ENCODE measurements at places on chromosomes 11 and 22.

- peaks cover 3% of the 10 kb centered on the region for H3K4me1 ChIP-seq
- DNase-seq: no peak
- no peak overlapping the region for H3K4me3 ChIP-seq
- peaks cover 9% of the 10 kb centered on the region for H3K36me3 ChIP-seq
Measured at GRCh38 chr11:108198833-108199232, 23.6 kb downstream of the NPAT start.

- H3K4me1 ChIP-seq: peaks cover 65% of the 10 kb centered on the region
- DNase-seq: no peak
- H3K27me3 ChIP-seq: no peaks in the 10 kb centered on the region
Measured at GRCh38 chr22:36358533-36359469, 29.0 kb downstream of the MYH9 start.

DNA sequence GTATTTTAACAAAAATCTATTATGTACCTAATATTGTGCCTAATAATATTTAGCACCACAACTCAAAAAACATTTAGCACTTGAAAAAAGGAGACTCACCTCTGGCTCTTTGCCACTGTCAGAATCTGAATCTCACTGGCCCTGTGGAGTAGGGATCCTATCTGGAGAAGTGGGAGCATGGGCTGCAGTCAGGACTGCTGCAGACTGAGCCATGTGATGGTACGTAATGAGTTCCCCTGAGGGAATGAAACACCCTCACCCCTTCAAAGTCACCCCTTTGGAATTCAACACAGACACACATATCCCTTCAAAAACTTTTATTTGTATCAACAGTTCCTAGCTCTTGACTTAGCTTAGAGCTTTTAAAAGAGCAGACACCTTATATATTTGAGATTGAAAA, 6.5 kb downstream of the PTPMT1 start:
- no peak overlapping the region for H3K4me3 ChIP-seq
- peak; percentile 85 for DNase-seq
- H3K27ac ChIP-seq: no peak overlapping the region
- peaks cover 28% of the 10 kb centered on the region for H3K36me3 ChIP-seq

DNA sequence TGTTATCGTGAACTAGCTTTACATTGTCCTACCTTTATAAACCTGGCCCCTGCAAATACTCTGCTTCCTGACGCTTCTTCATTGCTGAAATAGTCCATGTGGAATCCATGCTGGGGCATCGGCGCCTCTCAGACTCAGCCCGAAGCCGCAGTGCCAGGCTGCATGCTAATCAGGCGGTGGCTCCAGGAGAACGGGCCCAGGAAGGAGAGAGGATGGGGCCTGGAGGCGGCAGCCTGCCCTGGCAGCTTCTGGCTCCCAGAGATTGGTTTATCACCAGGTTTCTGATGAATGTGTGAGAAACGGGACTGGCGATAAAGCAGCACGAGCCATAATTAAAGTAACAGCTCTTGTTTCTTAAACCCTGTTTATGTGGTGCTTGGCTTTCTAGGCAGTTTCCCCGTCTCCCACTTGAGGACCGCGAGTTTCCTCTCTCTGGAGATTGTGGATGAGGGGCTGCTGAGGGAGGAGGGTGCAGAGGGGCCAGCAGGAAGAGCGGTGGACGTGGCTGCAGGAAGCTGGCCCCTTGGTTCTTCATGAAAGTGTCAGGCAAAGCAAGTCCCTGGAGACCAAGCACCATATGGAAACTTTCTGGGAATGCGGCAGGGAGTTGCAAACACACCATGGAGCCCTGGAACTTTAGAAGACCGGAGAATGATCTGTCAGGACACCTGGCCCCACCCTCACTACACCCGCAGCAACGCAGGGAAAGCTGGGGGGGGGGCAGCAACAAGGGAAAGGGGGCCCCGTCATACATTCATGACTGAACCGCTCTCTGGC, 93.4 kb downstream of the NTM start:
- H3K36me3 ChIP-seq: no peaks in the 10 kb centered on the region
- no peak overlapping the region for H3K27ac ChIP-seq
- DNase-seq: no peak
- peaks cover 3% of the 10 kb centered on the region for H3K27me3 ChIP-seq
- no peaks in the 10 kb centered on the region for H3K4me1 ChIP-seq

- peaks cover 3% of the 10 kb centered on the region for H3K27me3 ChIP-seq
- H3K36me3 ChIP-seq: no peaks in the 10 kb centered on the region
- H3K27ac ChIP-seq: peak overlapping the region; percentile 28
- H3K4me3 ChIP-seq: no peak overlapping the region
- peak; percentile 83 for DNase-seq
Measured at GRCh38 chr22:27476729-27477128, 324.8 kb downstream of the MN1 start.

- H3K27ac ChIP-seq: no peak overlapping the region
- H3K4me1 ChIP-seq: no peaks in the 10 kb centered on the region
- peaks cover 3% of the 10 kb centered on the region for H3K27me3 ChIP-seq
- no peaks in the 10 kb centered on the region for H3K36me3 ChIP-seq
Measured at GRCh38 chr11:8340296-8340695, 76.6 kb upstream of the LMO1 start.

DNA sequence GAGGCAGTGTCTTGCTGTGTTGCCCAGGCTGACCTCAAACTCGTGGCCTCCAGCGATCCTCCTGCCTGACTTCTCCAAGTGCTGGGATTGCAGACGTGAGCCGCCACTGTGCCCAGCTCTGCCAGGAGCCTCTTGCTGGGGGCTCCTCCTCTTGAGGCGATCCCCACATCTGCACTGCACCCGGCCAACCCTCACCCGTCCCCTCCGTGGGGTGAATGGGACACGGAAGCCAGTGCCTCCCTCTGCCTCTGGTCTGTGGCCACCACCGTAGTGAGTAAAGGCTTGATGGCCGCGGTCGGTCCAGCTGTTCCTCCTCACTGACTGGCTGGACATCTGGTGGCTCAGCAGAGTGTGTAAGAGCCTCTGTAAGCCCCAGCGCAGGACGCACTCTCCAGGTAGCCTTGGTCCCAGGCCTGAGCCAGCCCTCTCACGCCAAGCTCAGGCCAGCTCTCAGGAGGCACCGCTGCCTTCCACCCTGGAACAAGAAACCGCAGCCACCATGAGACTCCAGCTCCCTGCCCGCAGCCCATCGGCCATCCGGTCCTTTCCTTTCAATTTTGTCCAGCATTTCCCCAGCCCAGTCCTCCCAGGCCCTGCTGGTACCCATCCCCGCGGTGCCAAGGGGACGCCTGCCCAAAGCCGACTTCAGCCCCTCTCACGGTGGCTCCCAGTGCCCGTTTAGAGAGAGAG, 100.3 kb downstream of the BRD1 start:
- H3K4me3 ChIP-seq: no peak overlapping the region
- peaks cover 20% of the 10 kb centered on the region for H3K27me3 ChIP-seq
- H3K27ac ChIP-seq: no peak overlapping the region
- H3K4me1 ChIP-seq: no peaks in the 10 kb centered on the region
- no peaks in the 10 kb centered on the region for H3K36me3 ChIP-seq

DNA sequence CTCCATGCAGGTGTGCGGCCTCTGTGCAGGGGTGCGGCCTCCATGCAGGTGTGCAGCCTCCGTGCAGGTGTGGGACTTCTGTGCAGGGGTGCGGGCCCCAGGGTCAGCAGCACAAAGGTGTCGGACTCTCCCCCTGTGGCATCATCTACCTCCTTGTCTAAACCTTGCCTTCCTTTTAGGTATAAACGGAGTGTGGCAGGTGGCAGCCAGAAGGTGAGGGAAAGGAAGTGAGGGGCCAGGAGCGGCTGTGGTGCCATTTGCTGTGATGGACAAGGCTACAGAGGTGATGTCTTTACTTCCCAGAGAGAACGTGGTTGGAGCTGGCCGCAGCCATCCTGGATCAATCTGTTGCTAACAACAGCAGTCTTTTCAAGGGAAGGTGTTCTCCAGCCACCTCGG, 9.1 kb downstream of the GAL start:
- H3K4me1 ChIP-seq: no peaks in the 10 kb centered on the region
- DNase-seq: no peak
- H3K36me3 ChIP-seq: no peaks in the 10 kb centered on the region
- no peak overlapping the region for H3K27ac ChIP-seq

DNA sequence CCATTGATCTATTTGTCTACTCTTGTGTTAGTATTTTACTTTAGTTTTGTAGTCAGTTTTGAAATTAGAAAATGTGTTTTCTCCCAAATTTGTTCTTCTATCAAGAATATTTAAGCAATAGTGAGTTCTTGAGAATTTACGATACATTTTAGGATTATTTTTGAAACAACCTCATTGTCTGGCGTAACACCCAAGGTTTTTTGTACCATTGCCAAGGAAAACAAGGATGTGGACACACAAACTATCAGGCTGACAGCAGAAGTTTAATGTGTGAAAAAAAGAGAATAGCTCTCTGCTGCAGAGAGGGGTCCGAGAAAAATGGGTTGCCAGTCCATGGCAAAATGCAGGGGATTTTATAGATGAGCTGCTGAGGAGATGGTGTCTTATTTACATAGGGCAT, 865.1 kb upstream of the CNTN5 start:
- no peaks in the 10 kb centered on the region for H3K4me1 ChIP-seq
- no peak for DNase-seq
- no peaks in the 10 kb centered on the region for H3K27me3 ChIP-seq

DNA sequence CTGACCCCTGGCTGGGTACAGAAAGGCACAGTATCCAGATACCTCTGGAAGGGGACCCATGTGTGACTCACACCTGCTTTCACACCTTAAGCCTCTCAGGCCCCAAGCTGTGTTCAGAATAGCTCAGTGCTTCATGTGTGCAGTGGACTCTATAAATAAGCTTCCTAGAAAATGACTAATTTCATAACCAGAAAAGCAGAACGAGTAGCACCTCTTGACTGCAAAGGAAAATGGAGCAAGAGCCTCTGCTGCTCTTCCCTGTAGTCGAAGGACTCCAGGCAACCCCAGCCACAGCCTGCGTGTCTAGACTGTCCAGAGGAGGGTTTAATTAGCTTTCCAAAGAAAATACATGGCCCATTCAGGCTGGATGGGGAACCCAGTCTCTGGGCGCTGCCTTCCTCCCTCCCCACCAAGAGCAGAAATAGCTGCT, 23.1 kb downstream of the PTPN5 start:
- DNase-seq: no peak
- H3K27ac ChIP-seq: no peak overlapping the region
- H3K4me1 ChIP-seq: no peaks in the 10 kb centered on the region

DNA sequence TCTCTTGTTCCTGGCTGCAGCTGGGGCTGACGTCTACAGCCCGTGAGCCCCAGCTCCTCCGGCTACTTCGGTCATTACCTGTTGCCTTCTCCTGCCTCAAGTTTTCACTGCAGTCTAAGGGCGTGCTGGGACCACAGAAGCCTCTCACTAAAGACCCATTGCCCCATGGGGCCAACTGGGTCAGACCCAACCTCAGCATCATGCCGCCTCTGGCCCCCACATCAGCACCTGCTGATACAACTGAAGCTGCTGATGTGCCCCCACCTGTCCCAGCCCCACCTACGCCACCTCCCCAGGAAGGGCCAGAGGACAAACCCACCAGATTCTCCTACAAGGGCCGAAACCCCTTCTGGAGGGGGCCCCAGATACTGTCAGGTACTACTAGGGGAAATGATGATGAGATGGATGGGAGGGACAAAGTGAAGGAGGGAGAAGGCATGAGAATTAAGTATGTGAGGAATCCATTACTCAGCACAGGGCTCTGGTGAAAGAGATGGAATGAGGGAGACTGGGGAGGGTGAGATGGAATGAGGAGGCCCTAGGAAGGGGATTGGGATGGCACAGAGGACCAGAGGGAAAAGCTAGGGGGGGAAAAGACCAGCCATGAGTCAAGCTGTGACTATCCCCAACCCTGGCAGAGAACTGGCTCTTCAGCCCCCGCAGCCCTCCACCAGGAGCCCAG, 5.1 kb downstream of the C11orf42 start:
- peaks cover 10% of the 10 kb centered on the region for H3K4me1 ChIP-seq
- H3K27me3 ChIP-seq: no peaks in the 10 kb centered on the region
- H3K4me3 ChIP-seq: no peak overlapping the region
- H3K36me3 ChIP-seq: peaks cover 34% of the 10 kb centered on the region
- peak; percentile 24 for DNase-seq
- H3K27ac ChIP-seq: no peak overlapping the region

- H3K27ac ChIP-seq: no peak overlapping the region
- no peak overlapping the region for H3K4me3 ChIP-seq
- no peaks in the 10 kb centered on the region for H3K4me1 ChIP-seq
- no peaks in the 10 kb centered on the region for H3K27me3 ChIP-seq
- H3K36me3 ChIP-seq: peaks cover 91% of the 10 kb centered on the region
Measured at GRCh38 chr11:46315783-46316563, 31.3 kb upstream of the DGKZ start.

DNA sequence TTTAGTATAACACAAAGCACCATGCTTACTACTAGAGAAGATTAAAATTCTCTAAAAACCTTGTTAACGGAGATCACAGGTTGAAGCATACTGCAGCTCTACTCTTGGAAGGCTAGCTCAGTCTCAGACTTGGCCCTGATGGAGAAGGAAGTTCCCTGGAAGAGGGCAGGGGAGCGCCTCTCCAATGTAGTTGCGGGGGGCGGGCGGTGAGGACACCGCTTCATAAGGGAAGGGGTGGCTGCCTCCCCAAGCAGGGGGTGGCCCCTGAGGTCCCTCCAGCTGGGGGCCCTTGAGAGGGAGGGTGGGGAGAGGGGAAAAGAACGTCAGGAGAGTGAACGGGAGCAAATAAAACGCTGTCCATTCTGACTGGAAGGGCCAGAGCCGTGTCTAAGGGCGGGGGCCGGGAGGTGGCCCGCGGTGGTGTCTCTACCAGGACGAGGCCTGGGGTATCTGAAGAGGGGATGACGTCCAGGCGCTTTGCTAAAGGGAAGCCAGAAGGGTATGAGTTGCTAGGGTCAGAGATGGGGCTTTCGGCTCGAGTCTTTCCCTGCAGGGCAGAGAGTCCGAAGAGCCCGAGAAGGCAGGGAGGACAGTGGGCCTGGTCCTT, 553 bp upstream of the USP47 start:
- DNase-seq: no peak
- H3K4me1 ChIP-seq: peaks cover 4% of the 10 kb centered on the region
- H3K4me3 ChIP-seq: peak overlapping the region; percentile 98

- no peak for DNase-seq
- no peaks in the 10 kb centered on the region for H3K36me3 ChIP-seq
- H3K4me3 ChIP-seq: no peak overlapping the region
- H3K27me3 ChIP-seq: peaks cover 62% of the 10 kb centered on the region
Measured at GRCh38 chr11:11780858-11781257, 60.9 kb upstream of the USP47 start.

GRCh38 chr22:22161924-22162851, 82.4 kb upstream of the VPREB1 start:
- no peak overlapping the region for H3K27ac ChIP-seq
- H3K27me3 ChIP-seq: peaks cover 48% of the 10 kb centered on the region
- no peaks in the 10 kb centered on the region for H3K4me1 ChIP-seq
- H3K36me3 ChIP-seq: no peaks in the 10 kb centered on the region
- no peak overlapping the region for H3K4me3 ChIP-seq

DNA sequence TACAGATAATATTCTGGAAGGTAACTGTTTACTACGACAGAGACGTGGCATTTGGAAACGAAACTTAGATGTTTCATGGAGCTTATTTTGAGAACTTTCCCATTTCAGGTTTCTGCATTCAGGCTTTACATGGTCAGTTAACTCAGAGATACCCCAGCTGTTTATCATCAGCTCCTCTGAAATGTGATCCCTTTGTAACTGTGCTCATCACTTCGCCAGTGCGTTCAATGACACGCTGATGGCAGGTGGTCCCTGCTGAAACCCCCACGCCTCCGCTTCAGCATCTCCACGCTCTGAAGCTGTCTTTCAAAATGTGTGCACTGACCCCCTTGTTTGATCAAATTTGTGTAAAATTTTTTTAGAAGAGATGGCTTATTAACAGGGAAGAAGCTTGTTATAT, 30.5 kb downstream of the ALG12 start:
- no peak for DNase-seq
- 0 out of 2 replicates have a peak, but pooled peaks cover under 1% of the 10 kb centered on the region for H3K4me1 ChIP-seq
- H3K27ac ChIP-seq: no peak overlapping the region
- H3K27me3 ChIP-seq: no peaks in the 10 kb centered on the region
- H3K4me3 ChIP-seq: no peak overlapping the region

All from IMR-90 (cell line).